ENCODE measurements at places on chromosomes 11 and 22. TPM values are rescaled to one million over a fixed set of nuclear protein-coding genes. Genes with fewer than 3 reads are reported as not detected.

The KRTAP5-8 gene
- 0.22 TPM for polyA plus RNA-seq

The USP47 gene
- polyA plus RNA-seq = 89.1 TPM

The ANKK1 gene
- 0.27 TPM for polyA plus RNA-seq

The RTN3 gene
- polyA plus RNA-seq = 805 TPM

The CLTCL1 gene
- 12.3 TPM for polyA plus RNA-seq

The ALDH3B2 gene
- polyA plus RNA-seq = not detected

The OR52I2 gene
- polyA plus RNA-seq = not detected

The DRD4 gene
- polyA plus RNA-seq = 5.4 TPM

The NPTXR gene
- 94.0 TPM for polyA plus RNA-seq

The FADS2 gene
- 452 TPM for polyA plus RNA-seq

The TNNI2 gene
- 0.35 TPM for polyA plus RNA-seq

The ACAT1 gene
- polyA plus RNA-seq = 86.3 TPM

The OR51F1 gene
- polyA plus RNA-seq = not detected

The FAM180B gene
- 1.5 TPM for polyA plus RNA-seq

The GSTT2B gene
- polyA plus RNA-seq = 8.4 TPM

The FOSL1 gene
- 0.41 TPM for polyA plus RNA-seq

The SHANK2 gene
- 35.8 TPM for polyA plus RNA-seq

The CD3E gene
- polyA plus RNA-seq = not detected

The KDM4E gene
- 0.11 TPM for polyA plus RNA-seq

All from spinal cord (tissue), 10 donors.